ENCODE measurements at places on chromosomes 11 and 22. TPM values are rescaled to one million over a fixed set of nuclear protein-coding genes. Genes with fewer than 3 reads are reported as not detected.
A peak's percentile ranks its signal among the peaks of the same experiment; 100 is the strongest.

DNA sequence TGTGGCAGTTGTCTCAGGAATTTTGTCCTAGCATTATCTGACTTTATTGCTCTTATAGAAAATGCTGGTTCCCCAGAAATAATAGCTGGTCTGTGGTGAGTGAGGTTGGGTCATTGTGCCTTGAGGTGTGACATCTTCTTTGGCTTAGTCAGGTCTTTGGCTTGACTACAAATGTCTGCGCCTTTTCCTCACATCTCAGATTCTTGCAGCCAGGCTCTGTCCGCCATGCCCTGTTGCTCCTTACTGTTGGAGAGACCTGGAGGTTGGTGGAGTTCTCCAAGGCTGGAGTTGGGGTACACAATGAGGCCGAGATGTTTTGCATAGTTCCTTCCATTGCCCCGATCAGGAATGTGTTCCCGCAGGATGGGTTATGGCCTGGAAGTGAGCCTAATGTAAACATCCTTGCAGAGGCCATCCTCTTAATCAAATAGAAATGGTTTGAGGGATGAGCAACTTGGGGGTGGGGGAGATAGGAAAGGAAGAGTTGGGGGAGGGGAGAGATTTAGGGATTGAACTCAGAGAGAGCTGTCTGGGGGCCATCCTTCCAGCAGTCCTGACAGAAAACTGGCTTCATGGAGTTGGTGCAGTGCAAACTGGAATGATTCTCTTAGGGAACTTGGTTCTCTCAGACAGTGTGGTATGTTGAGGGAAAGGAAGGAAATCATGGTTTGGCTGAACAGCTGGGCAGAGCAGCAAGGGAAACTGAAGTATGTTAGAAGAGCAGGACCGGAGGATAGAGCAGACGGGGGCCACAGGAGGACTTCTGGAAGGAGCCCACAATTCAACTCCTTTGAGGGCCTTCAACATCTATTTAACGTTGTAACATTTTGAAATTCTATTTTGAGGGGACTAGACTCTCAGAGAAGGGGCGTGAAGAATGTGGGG lies 49.9 kb downstream of the ZBTB16 start:
- no peaks in the 10 kb centered on the region for H3K36me3 ChIP-seq
- H3K4me3 ChIP-seq, result no peak overlapping the region
- no peak for DNase-seq
- peak overlapping the region; percentile 63 for H3K27ac ChIP-seq
- no peaks in the 10 kb centered on the region for H3K27me3 ChIP-seq

DNA sequence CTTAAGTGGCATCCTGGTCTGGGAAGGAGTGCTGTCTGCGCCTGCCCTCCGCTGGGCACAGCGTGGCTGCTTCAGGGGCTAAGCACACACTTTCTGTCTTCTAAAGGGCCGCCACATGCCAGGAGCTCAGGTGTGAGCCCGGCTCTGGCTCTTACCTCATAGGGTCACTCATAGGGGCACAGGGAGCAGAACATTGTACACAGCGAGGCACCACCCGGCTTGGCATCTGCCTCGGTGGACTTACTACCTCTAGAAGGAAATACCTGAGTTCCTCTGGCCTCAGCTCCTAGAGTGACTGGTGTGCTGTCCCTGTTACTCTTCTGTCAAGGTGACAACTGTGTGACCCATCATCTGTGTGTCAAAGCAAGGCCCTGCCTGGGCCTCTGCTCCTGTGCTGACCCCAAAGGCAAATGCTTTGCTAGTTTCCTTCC lies 13.4 kb downstream of the NEAT1 start:
- no peak for DNase-seq
- H3K27ac ChIP-seq, result peak overlapping the region; percentile 62
- H3K4me1 ChIP-seq, result peaks cover 89% of the 10 kb centered on the region
- H3K4me3 ChIP-seq, result no peak overlapping the region
- peaks cover 77% of the 10 kb centered on the region for H3K36me3 ChIP-seq

GRCh38 chr11:113289431-113290187 lies 24.8 kb upstream of the TTC12 start:
- H3K4me3 ChIP-seq, result no peak overlapping the region
- H3K27ac ChIP-seq, result no peak overlapping the region
- no peaks in the 10 kb centered on the region for H3K36me3 ChIP-seq
- H3K4me1 ChIP-seq, result no peaks in the 10 kb centered on the region
- DNase-seq, result peak; percentile 43

DNA sequence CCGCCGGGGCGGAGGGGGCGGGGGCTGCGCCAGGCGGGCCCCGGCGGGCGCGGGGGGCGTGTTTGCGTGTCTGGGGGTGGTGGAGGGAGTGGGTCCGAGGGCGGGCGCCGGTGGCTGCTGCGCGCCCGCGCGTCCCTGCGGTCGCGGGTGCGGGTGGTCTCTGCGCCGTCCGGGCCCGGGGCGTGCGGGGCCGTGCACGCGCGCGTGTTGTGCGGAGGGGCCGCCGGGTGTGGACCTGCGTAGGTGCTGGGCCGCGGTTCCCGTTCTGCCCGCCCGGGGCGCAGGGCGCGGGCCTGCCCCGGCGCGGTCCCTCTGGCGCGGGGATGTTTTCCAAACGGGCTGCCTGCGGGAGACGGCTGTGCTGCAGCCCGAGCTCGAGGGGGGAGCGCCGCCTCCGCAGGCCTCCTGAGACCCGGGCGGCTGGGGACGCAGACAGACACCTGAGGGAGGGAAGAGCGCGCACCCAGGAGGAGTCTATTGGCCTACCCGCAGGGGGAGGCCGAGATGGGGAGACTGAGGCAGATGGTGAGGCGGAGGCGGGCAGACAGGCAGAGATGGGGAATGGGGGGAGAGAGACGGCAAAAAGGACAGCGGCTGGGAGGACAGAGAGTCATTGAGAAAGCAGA lies 442 bp downstream of the PELI3 start:
- no peak for DNase-seq
- no peaks in the 10 kb centered on the region for H3K36me3 ChIP-seq
- H3K27me3 ChIP-seq, result no peaks in the 10 kb centered on the region
- H3K4me3 ChIP-seq, result peak overlapping the region; percentile 69

DNA sequence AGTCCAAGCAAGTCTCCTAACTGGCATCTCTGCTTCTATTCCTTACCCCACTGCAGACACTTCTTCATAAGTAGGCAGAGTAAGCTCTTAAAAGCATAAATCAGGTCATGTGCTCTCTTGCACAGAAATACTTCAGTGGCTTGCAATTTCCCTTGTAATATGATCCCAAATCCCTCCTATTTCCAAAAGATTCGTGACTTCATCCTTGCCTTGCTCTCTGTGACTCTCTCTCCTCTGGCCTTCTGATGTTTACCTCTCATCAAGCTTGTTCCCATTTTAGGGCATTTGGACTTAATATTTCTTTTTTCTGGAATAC lies 37.4 kb upstream of the NCR3LG1 start:
- H3K27ac ChIP-seq, result no peak overlapping the region
- no peak overlapping the region for H3K4me3 ChIP-seq
- H3K36me3 ChIP-seq, result peaks cover 72% of the 10 kb centered on the region

DNA sequence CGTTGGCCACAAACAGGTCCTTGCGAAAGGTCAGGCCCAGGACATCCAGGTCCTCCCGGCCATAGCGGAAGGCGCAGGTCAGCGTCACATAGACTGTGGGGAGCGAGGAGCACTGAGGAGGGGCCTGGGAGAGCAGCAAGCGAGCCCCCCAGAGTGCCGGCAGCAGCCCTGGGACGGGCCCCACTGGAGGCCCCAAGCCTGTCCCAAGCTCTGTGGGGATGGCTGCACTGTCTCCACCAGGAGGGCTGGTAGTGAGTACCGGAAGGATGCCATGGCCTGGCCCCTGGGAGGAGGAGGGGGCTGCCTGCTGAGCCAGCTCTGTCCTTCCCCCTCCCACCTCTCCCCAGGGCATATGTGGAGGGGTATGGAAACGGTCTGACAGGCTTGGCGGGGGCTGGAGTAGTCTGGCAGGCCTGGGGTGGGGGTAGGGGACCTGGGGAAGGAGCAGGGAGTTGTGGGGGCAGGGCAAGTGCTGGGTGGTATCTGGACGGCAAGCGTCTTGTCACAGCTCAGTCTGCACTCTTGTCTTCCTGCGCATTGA lies 42.9 kb downstream of the TPBGL start:
- H3K27ac ChIP-seq, result no peak overlapping the region
- H3K4me3 ChIP-seq, result no peak overlapping the region
- no peak for DNase-seq
- peaks cover 15% of the 10 kb centered on the region for H3K4me1 ChIP-seq
- H3K36me3 ChIP-seq, result peaks cover 59% of the 10 kb centered on the region
- no peaks in the 10 kb centered on the region for H3K27me3 ChIP-seq

Gene SLC29A2
- 1.8 TPM for total RNA-seq

Gene MYO18B
- total RNA-seq, result under 0.01 TPM

GRCh38 chr11:132032555-132032954 lies 662.1 kb downstream of the NTM start:
- no peaks in the 10 kb centered on the region for H3K4me1 ChIP-seq
- H3K27ac ChIP-seq, result no peak overlapping the region
- H3K4me3 ChIP-seq, result no peak overlapping the region
- H3K27me3 ChIP-seq, result no peaks in the 10 kb centered on the region
- H3K36me3 ChIP-seq, result no peaks in the 10 kb centered on the region

DNA sequence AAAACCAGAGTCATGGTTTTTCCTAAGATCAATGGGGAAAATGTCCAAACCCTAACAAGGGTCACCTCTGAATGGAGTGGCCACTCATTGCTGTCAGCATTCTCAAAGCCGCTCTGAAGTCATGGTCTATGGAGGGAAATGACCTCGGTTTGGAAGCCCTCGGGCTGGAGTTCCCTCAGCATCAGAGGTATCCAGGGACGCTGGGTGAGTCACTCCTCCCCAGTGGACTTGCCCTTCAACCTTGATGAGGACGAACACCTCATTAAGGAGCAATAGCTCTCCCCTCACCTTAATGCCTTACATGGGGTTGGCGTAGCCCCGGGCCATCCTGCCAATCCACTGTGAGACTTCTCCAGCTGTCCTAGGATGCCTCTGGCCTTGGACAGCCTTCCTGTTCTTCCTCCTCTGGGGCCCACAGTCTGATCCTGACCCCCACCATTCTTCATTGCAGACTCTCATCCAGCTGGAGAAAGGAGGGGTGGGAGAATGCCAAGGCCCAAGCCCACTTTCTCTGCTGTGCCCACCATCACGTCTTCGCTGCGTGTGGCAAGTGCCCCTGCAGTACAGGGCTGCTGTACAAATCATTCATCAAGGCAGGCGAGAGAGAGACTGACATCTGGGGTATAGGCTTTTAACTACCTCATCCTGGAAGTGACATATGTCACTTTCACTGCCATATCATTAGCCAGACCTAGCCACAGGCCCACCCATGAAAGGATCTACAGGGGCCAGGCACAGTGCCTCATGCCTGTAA lies 25.4 kb upstream of the MYH9 start:
- H3K4me3 ChIP-seq, result no peak overlapping the region
- no peak overlapping the region for H3K27ac ChIP-seq
- DNase-seq, result no peak
- no peaks in the 10 kb centered on the region for H3K36me3 ChIP-seq
- no peaks in the 10 kb centered on the region for H3K27me3 ChIP-seq

Gene APOL1
- total RNA-seq, result 10.3 TPM

DNA sequence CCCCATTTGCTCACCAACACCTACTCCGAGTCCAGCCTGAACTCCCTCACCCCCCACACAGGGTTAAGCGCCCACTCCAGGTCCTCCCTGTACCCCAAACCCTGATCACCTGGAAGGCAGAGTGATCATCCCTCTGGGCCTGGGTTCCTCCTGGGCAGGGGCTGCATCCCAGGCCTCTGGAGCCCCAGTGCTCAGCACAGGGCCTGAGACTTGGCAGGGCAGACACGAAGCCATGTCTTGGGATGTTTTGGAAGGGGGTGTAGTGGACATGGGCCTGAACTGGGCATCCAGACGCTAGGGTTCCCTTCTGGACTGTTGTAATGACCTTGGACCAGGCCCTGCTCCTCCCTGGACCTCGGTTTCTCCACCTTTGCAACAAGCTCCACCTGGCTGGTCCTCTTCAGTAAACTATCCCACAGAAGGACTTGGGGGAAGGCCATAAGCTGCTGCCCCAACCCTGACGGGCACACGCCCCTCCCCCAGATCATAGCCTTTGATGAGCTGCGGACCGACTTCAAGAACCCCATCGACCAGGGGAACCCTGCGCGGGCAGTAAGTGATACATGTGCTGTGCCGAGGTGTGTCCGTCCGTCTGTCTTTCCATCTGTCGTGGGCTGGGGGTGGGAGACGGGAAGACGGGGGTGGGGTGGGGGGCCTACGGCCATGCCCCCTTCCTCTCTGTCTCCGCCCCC lies 3.9 kb downstream of the CNIH2 start:
- DNase-seq, result no peak
- peaks cover 12% of the 10 kb centered on the region for H3K4me1 ChIP-seq
- peaks cover 35% of the 10 kb centered on the region for H3K36me3 ChIP-seq

GRCh38 chr22:38220653-38221386 lies 19.0 kb downstream of the MAFF start:
- H3K4me3 ChIP-seq, result no peak overlapping the region
- no peak for DNase-seq
- H3K36me3 ChIP-seq, result peaks cover 4% of the 10 kb centered on the region
- no peaks in the 10 kb centered on the region for H3K27me3 ChIP-seq
- H3K4me1 ChIP-seq, result no peaks in the 10 kb centered on the region

Gene DNAJB13
- total RNA-seq, result not detected

GRCh38 chr11:30585892-30586250 lies 282 bp downstream of the MPPED2 start:
- H3K27ac ChIP-seq, result peak overlapping the region; percentile 26
- peaks cover 37% of the 10 kb centered on the region for H3K27me3 ChIP-seq
- DNase-seq, result no peak
- no peaks in the 10 kb centered on the region for H3K4me1 ChIP-seq
- H3K36me3 ChIP-seq, result no peaks in the 10 kb centered on the region

Gene USP35
- 14.1 TPM for total RNA-seq

Gene NPAS4
- not detected for total RNA-seq

Gene TUB
- 13.2 TPM for total RNA-seq

GRCh38 chr22:50138041-50138440 lies 32.5 kb upstream of the PANX2 start:
- H3K36me3 ChIP-seq, result no peaks in the 10 kb centered on the region
- no peak overlapping the region for H3K4me3 ChIP-seq
- H3K27me3 ChIP-seq, result peaks cover 4% of the 10 kb centered on the region
- no peak for DNase-seq
- H3K4me1 ChIP-seq, result no peaks in the 10 kb centered on the region
- H3K27ac ChIP-seq, result no peak overlapping the region

- H3K27ac ChIP-seq, result no peak overlapping the region
- no peaks in the 10 kb centered on the region for H3K36me3 ChIP-seq
- H3K4me3 ChIP-seq, result no peak overlapping the region
- DNase-seq, result no peak
Measured at GRCh38 chr22:32652645-32653270, 148.7 kb upstream of the TIMP3 start.

GRCh38 chr11:70463478-70464255 lies 65.3 kb downstream of the CTTN start:
- no peak for DNase-seq
- H3K36me3 ChIP-seq, result no peaks in the 10 kb centered on the region

DNA sequence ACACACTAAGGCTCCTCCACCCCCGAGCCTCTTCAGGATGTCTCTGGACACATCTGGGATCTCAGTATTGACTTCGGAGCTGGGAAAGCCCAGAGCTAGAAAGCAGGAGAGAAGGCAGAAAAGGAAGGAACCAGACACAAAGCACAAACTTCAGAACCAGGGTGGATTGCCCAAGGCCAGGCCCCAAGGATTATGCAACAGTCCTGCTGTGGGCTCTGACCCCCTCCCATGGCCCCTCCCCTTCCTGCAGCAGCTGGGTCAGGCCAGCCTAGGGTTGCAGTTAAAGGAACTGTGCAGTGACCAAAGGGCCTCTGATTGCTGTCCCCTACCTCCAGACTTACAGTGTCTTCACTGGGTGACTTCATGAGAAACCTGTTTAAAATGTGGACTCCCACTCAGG lies 5.3 kb downstream of the KCNE3 start:
- no peaks in the 10 kb centered on the region for H3K4me1 ChIP-seq
- no peaks in the 10 kb centered on the region for H3K36me3 ChIP-seq
- DNase-seq, result peak; percentile 39

Gene GAL
- total RNA-seq, result not detected

Gene SWAP70
- 63.9 TPM for total RNA-seq

Gene OR4D9
- total RNA-seq, result not detected

Gene UPK3A
- total RNA-seq, result not detected

Data from tibial nerve (tissue), 4 donors.